ENCODE measurements at places on chromosomes 12 and 14.

- no peak for DNase-seq
These were observed 111.1 kb downstream of the SINHCAF start for GRCh38 chr12:31214626-31215517.

GRCh38 chr14:40576880-40577478, 1029.7 kb upstream of the LRFN5 start:
- no peak for DNase-seq

DNA sequence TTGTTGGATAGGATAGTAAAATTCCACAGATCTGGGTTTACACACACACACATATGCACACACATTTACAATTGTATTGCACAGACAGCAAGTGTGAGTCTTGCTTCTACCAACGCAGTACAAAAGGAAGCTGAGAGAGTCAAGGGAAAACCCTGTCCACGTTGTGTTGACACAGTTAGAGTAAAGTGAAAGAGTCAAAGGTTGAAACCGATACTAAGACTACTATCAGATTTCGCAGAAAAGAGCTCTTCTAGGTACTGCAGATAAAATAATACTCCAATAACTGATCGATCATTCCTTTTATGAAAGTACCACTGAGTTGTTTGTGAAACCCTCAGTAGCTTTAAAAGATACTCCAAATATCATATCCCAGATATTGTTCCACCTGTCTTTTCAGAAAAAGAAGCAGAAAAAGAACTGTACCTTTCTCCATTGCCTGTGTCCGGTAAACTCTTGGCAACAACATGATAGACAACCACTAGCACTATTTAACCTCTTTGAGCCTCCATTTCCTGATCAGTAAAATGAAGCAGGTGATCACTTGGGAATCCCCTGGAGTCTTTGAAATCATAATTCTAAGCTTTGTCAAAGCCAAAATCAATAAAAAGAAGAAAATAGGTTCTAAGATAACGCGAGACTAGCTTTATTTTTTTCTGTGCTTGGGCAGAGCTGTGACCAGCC, 224.6 kb upstream of the FOXN3 start:
- DNase-seq: no peak

DNA sequence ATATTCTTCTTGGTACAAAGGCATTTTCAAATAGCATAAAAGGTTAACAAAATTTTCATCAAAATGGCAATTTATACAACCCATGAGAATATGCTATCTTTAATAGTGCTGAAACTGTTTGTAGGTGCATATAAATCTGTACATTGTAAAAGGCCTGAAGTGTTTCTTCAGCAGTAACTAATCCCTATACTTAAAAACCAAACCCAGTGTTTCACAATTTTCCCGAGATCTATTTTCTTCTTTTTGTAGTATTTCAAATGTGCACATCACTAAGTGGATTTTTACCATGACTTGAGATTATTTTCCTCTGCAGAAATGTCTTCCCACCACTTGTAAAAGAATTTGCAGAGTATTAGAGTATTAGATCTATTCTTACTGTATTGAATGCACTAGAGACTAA, 76.5 kb downstream of the FERMT2 start:
- DNase-seq: no peak

DNA sequence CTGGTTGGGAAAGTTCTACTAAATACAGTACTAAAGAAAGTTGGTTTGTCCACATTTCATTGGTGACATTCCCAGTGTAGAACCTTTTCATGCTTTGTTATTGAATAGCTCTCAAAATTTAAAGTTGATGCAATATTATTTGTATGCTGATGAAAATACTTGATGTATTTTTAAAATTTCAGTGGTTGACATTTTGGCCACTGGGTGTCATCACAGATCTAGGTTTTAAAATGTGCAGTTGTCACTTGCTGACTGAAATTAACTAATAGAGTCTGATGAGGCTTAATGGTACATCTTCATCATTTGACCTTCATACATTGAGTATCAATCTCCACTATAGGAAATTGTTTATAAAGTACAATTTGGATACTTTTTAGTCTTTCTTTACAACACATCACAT, 37.1 kb downstream of the CMAS start:
- DNase-seq: no peak

GRCh38 chr14:23066368-23066767, 9.0 kb upstream of the CDH24 start:
- DNase-seq: no peak
